Caco-2 (cell line): ENCODE measurements at places on chromosomes 12 and 14. TPM values are rescaled to one million over a fixed set of nuclear protein-coding genes. Genes with fewer than 3 reads are reported as not detected.
A peak's percentile ranks its signal among the peaks of the same experiment; 100 is the strongest.

GRCh38 chr12:34299802-34300193 lies 277.5 kb downstream of the ALG10 start:
- H3K27me3 ChIP-seq, result no peaks in the 10 kb centered on the region
- DNase-seq, result no peak
- no peaks in the 10 kb centered on the region for H3K4me1 ChIP-seq

DNA sequence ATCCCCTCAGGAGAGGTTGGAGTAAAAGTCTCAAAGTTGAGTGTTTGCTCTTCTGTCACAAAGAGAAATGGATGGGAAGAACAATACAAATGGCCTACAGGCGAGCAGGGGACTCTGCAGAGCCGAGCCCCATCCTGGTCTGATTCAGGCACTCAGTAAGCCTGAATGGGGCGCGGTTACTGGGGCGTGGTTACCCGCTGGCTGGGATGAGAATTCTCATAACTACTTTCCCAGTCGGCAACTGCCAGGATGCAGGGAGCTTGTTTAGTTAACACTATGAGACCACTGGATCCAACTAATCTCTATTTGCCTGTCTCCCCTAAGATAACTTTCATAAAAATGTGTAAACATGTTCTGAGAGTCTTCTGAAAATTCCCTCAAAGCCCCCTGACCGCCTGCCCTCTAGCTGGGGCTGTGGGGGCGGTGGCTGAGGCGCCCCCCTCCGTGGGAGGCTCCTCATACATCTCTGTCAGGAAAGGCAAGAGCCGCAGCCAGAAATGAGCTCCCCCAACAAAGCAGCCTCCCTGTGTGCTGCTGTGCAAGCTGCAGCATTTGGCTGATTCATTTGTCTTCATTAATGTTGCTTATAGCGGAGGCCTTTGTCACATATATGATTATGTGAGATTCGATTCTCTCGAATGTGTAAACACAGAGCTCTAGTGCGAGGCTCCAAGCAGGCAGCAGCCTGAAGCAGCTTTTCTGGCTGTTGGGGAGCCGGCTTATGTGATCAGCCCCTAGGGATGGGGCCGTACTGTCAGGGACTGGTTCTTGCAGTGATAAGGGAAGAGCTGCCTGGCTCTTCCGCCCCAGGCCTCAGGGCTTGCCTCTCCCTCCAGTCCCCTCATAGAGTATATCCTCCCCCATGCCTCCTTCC lies 126.1 kb upstream of the ARHGAP5 start:
- no peak overlapping the region for H3K4me3 ChIP-seq
- no peak overlapping the region for H3K27ac ChIP-seq
- H3K4me1 ChIP-seq, result peaks cover 53% of the 10 kb centered on the region
- H3K36me3 ChIP-seq, result no peaks in the 10 kb centered on the region
- no peak for DNase-seq
- H3K27me3 ChIP-seq, result no peaks in the 10 kb centered on the region

- no peaks in the 10 kb centered on the region for H3K36me3 ChIP-seq
- no peaks in the 10 kb centered on the region; the same call in 1 of the 2 replicates for H3K4me1 ChIP-seq
- no peaks in the 10 kb centered on the region for H3K27me3 ChIP-seq
- peak overlapping the region; percentile 63 for H3K4me3 ChIP-seq
These were observed 1.1 kb downstream of the TDG start for GRCh38 chr12:103966736-103967135.

BCL7A gene
- total RNA-seq, result 13.0 and 15.5 TPM in 2 replicates

DNA sequence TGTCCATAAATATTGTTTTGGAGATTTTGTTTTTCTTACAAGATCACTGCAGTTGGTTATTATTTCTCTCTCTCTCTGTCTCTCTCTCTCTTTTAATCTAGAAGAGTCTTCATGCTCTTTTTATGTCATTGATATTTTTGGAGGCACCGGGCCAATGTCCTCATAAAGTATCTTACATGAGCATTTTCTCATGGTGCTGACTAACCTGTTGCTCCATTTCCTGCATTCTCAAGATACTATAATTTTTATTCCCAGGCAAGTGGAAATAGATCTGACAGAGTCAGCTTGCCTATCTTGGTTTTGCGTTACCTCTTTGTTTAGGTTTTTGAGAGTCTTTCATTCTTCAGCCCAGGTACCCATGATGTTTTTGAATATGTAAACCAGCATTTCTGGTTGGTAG lies 938.8 kb upstream of the FBXO33 start:
- no peak overlapping the region for H3K4me3 ChIP-seq
- no peaks in the 10 kb centered on the region for H3K4me1 ChIP-seq
- H3K36me3 ChIP-seq, result no peaks in the 10 kb centered on the region
- H3K27me3 ChIP-seq, result no peaks in the 10 kb centered on the region

DNA sequence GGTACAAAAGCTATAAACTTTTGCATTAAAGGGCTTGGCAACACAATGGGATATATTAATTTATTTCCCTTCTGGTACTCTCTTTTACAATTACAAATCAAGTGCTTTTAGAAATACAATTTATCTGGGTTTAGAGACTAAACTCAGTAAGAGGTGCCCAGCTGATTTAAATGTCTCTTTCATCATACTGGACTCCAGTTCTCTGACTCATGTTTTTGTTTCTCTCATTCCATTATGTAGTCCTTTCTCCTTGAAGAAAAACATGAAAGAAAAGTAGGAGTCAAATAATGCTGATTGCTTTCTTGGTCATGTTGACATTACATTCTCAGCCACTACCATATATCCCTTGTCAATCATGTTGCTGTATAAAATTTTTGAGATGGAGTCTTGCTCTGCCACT lies 36.3 kb upstream of the CFL2 start:
- H3K27me3 ChIP-seq, result no peaks in the 10 kb centered on the region
- no peaks in the 10 kb centered on the region; the same call in 1 of the 2 replicates for H3K36me3 ChIP-seq
- H3K4me3 ChIP-seq, result no peak overlapping the region
- H3K4me1 ChIP-seq, result peaks cover 43% of the 10 kb centered on the region

- no peak for DNase-seq
- H3K27me3 ChIP-seq, result no peaks in the 10 kb centered on the region
- H3K4me3 ChIP-seq, result no peak overlapping the region
These were observed 268.5 kb downstream of the ALG10B start for GRCh38 chr12:38585086-38585485.

- no peak overlapping the region for H3K4me3 ChIP-seq
- no peak for DNase-seq
- peaks cover 12% of the 10 kb centered on the region for H3K36me3 ChIP-seq
- no peaks in the 10 kb centered on the region for H3K27me3 ChIP-seq
- no peak overlapping the region for H3K27ac ChIP-seq
- peaks cover 22% of the 10 kb centered on the region for H3K4me1 ChIP-seq
These were observed 4.6 kb downstream of the SERPINA1 start for GRCh38 chr14:94383777-94384176.

GRCh38 chr12:108468196-108468968 lies 46.7 kb upstream of the FICD start:
- no peaks in the 10 kb centered on the region for H3K4me1 ChIP-seq
- H3K27ac ChIP-seq, result no peak overlapping the region
- H3K36me3 ChIP-seq, result no peaks in the 10 kb centered on the region
- peaks cover 1% of the 10 kb centered on the region for H3K27me3 ChIP-seq
- no peak overlapping the region for H3K4me3 ChIP-seq

DNA sequence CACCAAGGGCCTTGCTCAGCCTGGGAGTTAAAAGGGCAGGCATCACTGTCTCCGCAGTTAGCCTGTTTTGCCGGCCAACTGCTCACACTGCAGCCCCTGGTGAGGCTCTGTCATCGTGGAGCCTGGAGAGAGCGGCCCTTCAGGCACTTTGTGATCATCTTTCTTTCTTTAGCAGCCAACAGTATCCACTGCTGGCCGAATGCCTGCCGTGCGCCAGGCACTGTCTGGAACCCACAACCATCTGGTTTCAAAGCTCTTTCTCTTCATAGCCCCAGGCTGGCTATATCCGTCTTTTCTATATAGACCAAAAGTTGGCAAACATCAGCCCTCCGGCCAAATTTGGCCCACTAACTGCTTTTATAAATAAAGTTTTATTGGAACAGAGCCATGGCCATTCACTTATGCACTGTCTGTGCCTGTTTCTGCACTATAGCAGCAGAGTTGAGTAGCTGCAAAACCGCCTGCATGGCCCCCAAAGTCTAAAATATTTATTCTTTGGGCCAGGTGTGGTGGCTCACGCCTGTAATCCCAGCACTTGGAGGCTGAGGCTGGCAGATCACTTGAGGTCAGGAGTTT lies 29.5 kb downstream of the SLC8B1 start:
- no peak overlapping the region for H3K27ac ChIP-seq
- no peak overlapping the region for H3K4me3 ChIP-seq
- DNase-seq, result no peak

CLEC1B gene
- total RNA-seq, result not detected in 2 replicates

GRCh38 chr14:100850841-100851585 lies 25.1 kb downstream of the MEG3 start:
- H3K27ac ChIP-seq, result no peak overlapping the region
- DNase-seq, result peak; percentile 61
- no peaks in the 10 kb centered on the region for H3K27me3 ChIP-seq

RBMS2 gene
- total RNA-seq, result 32.5 and 39.5 TPM in 2 replicates

DNA sequence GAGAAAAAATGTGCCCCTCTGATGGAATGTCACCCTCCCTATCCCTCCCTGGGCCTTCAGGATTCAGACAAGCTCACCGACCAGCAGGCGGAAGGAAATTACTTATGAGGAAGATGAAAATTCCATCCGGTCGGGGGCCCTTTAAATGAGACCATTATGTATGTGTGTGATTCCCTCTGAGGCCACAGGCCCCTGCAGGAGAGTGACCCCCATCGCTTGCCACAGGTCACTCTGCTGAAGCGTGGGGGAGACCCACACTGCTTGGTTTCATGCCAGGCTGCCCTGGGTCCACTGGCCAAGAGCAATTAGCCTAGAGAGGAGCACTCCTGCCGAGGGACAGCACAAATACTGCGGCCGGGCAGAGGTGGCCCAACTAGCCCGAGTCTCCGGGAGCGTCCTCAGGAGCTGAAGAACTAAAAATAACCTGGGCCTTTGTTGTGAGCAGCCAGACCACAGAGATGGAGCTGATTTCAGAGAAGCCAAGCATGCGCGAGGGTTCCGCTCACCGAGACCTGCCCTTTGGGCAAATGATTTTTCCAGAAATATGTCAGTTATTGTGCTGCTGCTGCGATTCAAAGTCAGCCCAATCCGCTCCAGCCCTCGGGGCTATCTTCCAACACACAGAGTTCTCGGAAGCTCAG lies 276.4 kb downstream of the DPF3 start:
- H3K27ac ChIP-seq, result no peak overlapping the region
- no peaks in the 10 kb centered on the region; the same call in 1 of the 2 replicates for H3K27me3 ChIP-seq

- H3K27me3 ChIP-seq, result no peaks in the 10 kb centered on the region
- no peaks in the 10 kb centered on the region for H3K36me3 ChIP-seq
- H3K4me3 ChIP-seq, result no peak overlapping the region
- no peak for DNase-seq
- H3K27ac ChIP-seq, result no peak overlapping the region
- no peaks in the 10 kb centered on the region for H3K4me1 ChIP-seq
These were observed 261.5 kb upstream of the CLEC14A start for GRCh38 chr14:38517426-38517825.

PZP gene
- total RNA-seq, result not detected in 2 replicates

DNA sequence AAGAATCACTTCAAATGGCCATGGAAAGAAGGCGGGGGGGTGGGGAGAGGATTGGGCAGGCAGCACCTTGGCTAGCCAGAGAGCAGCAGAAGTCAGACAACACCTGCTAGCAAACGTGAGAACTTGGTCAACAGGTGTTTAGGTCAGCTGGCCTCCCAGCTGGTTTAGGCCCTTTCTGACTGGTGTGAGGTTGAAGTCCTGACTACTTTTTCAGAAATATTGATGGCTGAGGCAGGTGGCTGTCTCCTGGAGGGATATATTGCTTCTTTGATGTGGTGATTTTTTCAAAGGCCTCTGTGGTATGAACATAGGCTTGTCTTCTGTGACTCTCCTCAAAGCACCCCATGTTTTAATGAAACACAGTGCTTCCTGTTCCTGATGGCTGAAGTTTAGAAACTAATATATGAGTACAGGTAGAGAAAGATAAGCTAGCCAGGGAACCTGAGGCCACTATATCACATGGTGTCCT lies 238.2 kb upstream of the SSTR1 start:
- H3K27ac ChIP-seq, result no peak overlapping the region
- H3K27me3 ChIP-seq, result no peaks in the 10 kb centered on the region
- H3K4me1 ChIP-seq, result peaks cover 32% of the 10 kb centered on the region
- H3K36me3 ChIP-seq, result no peaks in the 10 kb centered on the region; the same call in 1 of the 2 replicates

SOS2 gene
- 13.0 and 13.9 TPM in 2 replicates for total RNA-seq

- no peaks in the 10 kb centered on the region for H3K27me3 ChIP-seq
- DNase-seq, result no peak
- H3K27ac ChIP-seq, result no peak overlapping the region
- H3K4me3 ChIP-seq, result no peak overlapping the region
- no peaks in the 10 kb centered on the region for H3K36me3 ChIP-seq
These were observed 61.7 kb downstream of the PPP1R12A start for GRCh38 chr12:79873201-79873600.

DNA sequence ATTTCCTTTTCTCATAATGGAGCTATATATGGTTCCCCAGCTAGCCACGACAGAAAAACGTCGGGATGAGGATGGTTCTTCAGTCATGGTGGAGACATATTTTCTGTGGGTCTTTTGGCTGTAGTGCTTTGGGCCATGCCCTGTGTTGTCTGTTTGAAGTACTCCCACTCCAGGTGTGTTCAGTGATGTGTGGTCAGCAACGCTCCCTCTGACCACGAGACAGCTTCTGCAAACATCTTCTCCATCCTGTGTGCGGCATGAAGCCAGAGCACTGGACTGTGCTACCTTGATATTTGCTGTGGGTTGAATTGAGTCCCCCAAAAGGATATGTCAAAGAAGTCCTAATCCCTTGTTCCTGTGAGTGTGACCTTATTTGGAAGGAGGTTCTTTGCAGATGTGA lies 931.2 kb downstream of the NRXN3 start:
- no peak overlapping the region for H3K4me3 ChIP-seq
- no peaks in the 10 kb centered on the region for H3K36me3 ChIP-seq
- no peaks in the 10 kb centered on the region for H3K4me1 ChIP-seq
- no peak for DNase-seq
- H3K27me3 ChIP-seq, result no peaks in the 10 kb centered on the region

GRCh38 chr14:98494582-98494981 lies 777.4 kb downstream of the BCL11B start:
- H3K27me3 ChIP-seq, result no peaks in the 10 kb centered on the region
- DNase-seq, result no peak

GRCh38 chr12:51521554-51522276 lies 69.3 kb upstream of the SCN8A start:
- H3K27me3 ChIP-seq, result no peaks in the 10 kb centered on the region
- peaks cover 52% of the 10 kb centered on the region for H3K4me1 ChIP-seq
- H3K4me3 ChIP-seq, result no peak overlapping the region
- no peak overlapping the region for H3K27ac ChIP-seq

- peak overlapping the region; percentile 75 for H3K4me3 ChIP-seq
- DNase-seq, result no peak
- H3K27me3 ChIP-seq, result no peaks in the 10 kb centered on the region
- H3K36me3 ChIP-seq, result no peaks in the 10 kb centered on the region
- H3K27ac ChIP-seq, result peak overlapping the region; percentile 78
These were observed 933.0 kb downstream of the DIO2 start for GRCh38 chr14:79278286-79278797.

GRCh38 chr12:61857968-61858367 lies 402.2 kb upstream of the USP15 start:
- no peaks in the 10 kb centered on the region for H3K36me3 ChIP-seq
- H3K4me3 ChIP-seq, result no peak overlapping the region
- no peaks in the 10 kb centered on the region for H3K27me3 ChIP-seq
- no peak overlapping the region for H3K27ac ChIP-seq
- no peak for DNase-seq
- no peaks in the 10 kb centered on the region for H3K4me1 ChIP-seq

GRCh38 chr12:123834845-123835244 lies 72.7 kb downstream of the DNAH10 start:
- H3K27me3 ChIP-seq, result no peaks in the 10 kb centered on the region
- no peak overlapping the region for H3K4me3 ChIP-seq
- H3K36me3 ChIP-seq, result no peaks in the 10 kb centered on the region
- no peak for DNase-seq
- H3K27ac ChIP-seq, result no peak overlapping the region

GRCh38 chr12:85002778-85003296 lies 33.2 kb downstream of the TSPAN19 start:
- no peak overlapping the region for H3K27ac ChIP-seq
- DNase-seq, result no peak
- H3K36me3 ChIP-seq, result no peaks in the 10 kb centered on the region
